Stimulated activated CD4-positive, alpha-beta T cell treated with anti-CD3 and anti-CD28 coated beads, Interleukin-12 subunit alpha, Interleukin-12 subunit beta, amount 100 ng/mL, for 4 hours (primary cell): ENCODE measurements at places on chromosomes 16 and 17.

DNA sequence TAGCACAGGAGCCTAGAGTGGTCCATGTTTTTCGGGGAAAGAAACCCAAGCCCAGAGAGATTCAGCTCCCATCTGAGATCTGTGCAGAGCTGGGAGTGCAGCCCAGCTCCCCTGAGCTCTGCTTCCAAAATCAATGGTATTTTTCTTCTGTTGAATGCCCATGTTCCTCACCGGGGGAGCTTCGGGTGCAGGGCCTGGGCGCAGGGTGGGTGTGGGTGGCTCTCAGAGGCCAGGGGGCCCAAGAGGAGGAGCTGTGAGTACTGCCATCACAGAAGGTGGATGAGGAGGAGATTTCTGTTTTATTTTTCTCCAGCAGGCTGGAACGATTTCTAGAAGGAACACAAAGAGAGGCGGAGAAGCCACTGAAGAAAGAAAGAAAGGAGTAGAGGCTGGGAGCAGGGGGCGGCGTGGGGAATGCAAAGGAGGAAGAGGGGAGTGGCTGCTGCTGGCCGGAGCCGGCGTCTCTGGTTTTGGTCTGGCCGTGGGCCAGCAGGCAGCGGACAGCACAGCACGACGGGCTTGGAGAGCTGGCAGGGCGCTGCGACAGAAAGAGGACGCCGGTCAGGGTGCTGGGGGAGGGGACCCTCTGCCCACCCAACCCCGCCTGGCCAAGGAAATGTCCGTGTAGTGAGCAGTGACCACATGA lies 76.2 kb upstream of the KSR1 start:
- no peak for DNase-seq

DNA sequence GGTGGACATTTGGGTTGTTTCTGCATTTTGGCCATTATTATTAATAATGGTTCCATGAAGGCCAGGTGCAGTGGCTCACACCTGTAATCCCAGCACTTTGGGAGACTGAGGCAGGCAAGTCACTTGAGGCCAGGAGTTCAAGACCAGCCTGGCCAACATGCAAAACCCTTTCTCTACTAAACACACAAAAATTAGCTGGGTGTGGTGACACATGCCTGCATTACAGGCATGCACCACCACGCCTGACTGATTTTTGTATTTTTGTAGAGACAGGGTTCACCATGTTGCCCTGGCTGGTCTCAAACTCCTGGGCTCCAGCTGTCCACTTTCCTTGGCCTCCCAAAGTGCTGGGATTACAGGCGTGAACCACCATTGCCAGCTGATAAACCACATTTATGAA lies 58.5 kb downstream of the TNFRSF13B start:
- no peak for DNase-seq

GRCh38 chr17:4504188-4504587 lies 5.5 kb downstream of the SPNS2 start:
- DNase-seq, result no peak

DNA sequence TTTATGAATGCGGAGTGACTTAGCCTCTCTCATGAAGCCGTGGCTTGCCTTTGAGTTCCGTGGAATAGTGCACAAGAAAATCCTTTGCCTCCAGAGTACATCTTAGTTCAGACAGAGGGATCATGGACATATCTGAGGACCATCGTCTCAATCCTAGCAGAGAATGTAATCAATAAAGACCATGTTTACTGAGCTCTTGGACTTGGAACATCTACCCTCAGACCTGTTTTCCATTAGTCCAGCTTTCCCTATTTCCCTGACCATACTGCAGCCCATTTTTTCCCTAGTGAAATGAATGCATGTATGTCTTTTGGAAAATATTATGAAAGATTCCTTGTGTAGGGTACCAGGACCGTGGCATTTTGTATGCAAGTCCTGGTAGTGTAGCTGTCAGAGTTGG lies 90.2 kb downstream of the PLCG2 start:
- no peak for DNase-seq

GRCh38 chr17:21524211-21524591 lies 148.0 kb downstream of the KCNJ12 start:
- DNase-seq, result no peak

GRCh38 chr17:50488880-50489279 lies 10.2 kb downstream of the RSAD1 start:
- no peak for DNase-seq

DNA sequence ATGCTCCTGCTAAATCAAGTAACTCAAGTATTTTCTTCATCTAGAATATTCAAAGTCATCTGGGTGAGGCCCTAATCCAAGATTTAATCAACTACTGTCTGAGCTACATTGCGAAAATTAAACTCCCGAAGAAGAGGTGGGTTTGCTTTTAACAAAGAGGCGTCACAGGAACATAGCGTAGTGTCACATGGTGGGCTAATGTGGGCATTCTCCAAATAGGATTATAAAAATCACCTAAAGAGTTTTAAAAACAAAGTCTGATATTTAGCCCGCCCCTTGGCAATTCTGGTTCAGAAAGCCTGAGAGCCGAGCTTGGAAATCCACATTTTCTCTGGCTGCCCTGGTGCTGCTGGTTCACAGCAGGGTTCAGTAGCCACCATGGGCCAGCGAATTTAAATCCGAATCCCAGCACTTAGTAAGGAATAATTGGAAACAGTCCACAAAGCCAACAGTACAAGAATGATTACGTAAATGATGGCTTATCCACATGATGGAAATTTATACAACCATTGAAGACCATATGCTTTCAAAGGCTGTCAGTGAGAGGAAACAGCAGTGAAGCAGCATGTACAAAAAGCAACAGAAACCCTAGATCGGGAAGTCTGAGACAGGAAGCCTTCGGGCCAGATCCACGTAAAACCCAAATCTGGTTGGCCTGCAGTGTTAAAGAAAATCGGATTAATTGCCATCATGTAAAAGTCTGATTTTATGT lies 8.8 kb downstream of the PMM2 start:
- DNase-seq, result no peak

- no peak for DNase-seq
Observed at GRCh38 chr16:87266846-87267245, 50.3 kb downstream of the C16orf95 start.

DNA sequence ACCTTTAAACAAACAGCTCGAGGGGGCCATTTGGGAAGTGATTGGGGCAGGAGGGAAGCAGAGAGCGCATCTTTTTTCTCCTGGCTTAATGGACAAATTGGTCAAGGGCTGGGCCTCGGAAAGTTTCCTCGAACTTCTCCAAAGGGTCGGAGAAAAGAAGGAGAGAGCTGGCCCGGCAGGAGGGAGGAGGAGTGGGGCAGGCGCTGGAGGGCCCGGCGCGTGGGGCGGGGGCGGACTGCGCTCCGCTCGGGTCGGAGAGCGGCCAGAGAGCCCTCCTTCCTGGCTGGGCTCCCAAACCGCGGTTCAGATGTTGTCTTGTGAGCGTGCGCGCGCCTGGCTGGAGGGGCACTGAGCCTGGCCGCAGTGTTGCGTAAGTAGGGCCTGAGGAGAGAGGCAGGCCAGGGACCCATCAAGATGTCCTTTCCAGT lies 1.2 kb downstream of the MMP2 start:
- no peak for DNase-seq

GRCh38 chr16:15608398-15609285 lies 34.3 kb downstream of the MARF1 start:
- no peak for DNase-seq

DNA sequence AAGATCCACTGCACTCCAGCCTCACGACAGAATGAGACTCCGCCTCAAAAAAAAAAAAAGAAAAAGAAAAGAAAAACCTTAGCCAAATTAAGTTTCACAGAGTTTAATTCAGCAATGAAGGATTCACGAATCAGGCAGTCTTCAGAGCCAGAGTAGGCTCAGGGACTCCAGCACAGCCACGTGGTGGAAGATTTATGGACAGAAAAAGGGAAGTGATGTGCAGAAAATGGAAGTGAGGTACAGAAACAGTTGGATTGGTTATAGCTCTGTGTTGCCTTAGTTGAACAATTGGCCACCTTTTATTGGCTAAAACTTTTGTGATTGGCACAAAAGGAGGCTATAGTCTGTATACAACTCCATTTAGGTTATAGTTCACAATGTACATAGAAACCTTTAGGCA lies 256.6 kb downstream of the HS3ST3B1 start:
- DNase-seq, result no peak

GRCh38 chr17:1462164-1463112 lies 6.4 kb upstream of the CRK start:
- DNase-seq, result no peak

GRCh38 chr16:67930678-67931211 lies 917 bp downstream of the CTRL start:
- no peak for DNase-seq

- DNase-seq, result peak; percentile 94
Observed at GRCh38 chr17:50345432-50346312, at the start of gene XYLT2. XYLT2 (plus strand) TSS chr17:50346126; CDS start chr17:50346141, 15 bp downstream.
